ENCODE measurements at places on chromosomes 4 and X. TPM values are rescaled to one million over a fixed set of nuclear protein-coding genes. Genes with fewer than 3 reads are reported as not detected.

VSIG4 gene
- not detected for total RNA-seq

STAP1 gene
- total RNA-seq = 0.37 TPM

SAP30 gene
- 6.5 TPM for total RNA-seq

CTAG1B gene
- total RNA-seq = not detected

TLR3 gene
- total RNA-seq = 1.9 TPM

DNA sequence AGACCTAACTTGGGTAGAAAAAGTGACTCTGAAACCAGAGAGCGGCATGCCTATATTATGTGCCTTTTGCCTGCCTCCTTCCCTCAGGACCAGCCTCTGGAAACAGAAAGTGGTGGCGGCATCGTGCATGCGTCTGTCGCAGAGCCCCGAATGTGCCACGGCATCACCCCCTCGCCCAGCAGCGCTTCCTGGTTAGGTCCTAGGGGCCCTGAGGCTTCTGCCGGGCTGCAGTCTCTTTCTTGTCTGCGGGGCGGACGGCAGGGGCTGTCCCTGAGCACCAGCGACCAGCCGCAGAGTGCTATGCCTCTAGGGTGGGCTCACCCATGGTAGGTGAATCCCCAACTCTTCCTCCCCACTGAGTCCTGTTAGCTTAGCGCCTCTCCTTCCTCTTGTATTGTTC is 68.7 kb downstream of the VSIG4 start:
- ATAC-seq = no peak

- peak; percentile 17 for ATAC-seq
Measured at GRCh38 chrX:24025741-24026403, 1.1 kb downstream of the KLHL15 start.

- peak; percentile 91 for ATAC-seq
Measured at GRCh38 chrX:49073601-49074575, at the start of gene PRAF2. TSS of gene PRAF2 (minus strand) at chrX:49074002. CDS start at chrX:49073987, 15 bp downstream.

GRCh38 chrX:107725761-107726555 is 49.6 kb downstream of the TSC22D3 start:
- no peak for ATAC-seq

DNA sequence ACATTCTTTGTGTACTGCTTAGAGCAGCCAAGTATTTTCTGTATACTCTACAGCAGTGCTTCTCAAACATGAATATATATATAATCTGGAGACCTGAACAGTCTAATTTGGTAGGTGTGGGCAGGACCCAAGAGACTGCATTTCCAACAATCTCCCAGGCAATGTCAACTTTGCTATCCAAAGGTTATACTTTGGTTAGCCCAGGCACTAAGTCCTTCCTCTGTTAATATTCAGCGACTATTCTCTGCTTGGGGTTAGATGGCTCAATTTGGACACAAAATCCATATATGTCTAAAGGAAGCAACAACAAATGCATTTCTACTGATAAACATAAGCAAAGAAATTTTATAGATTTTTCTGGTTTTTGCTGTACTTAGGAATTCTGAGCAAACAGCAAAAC is 480.0 kb upstream of the RPS6KA3 start:
- ATAC-seq = no peak

- ATAC-seq = no peak
Measured at GRCh38 chr4:119139822-119140252, 4.2 kb downstream of the MYOZ2 start.

DNA sequence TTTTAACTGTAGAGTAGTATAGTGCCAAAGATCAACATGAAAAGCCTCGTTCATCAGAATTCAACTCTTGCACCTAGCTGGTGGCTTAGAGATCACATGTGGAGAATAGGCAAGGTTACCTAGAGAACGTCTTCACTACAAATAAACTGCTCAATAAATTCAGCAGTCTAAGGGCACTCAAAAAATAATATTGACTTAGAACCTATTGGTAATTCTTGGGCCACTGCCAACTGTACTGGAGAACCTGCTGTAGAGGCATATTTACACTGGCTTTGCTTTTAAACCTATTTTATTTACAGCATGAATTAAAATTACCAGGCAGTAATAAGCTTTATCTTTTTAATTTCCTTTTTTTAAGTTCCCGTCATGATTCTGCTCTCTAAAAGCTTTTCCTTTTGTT is 343.7 kb downstream of the PDHA2 start:
- ATAC-seq = no peak
